ENCODE measurements at places on chromosomes 12 and 14.

DNA sequence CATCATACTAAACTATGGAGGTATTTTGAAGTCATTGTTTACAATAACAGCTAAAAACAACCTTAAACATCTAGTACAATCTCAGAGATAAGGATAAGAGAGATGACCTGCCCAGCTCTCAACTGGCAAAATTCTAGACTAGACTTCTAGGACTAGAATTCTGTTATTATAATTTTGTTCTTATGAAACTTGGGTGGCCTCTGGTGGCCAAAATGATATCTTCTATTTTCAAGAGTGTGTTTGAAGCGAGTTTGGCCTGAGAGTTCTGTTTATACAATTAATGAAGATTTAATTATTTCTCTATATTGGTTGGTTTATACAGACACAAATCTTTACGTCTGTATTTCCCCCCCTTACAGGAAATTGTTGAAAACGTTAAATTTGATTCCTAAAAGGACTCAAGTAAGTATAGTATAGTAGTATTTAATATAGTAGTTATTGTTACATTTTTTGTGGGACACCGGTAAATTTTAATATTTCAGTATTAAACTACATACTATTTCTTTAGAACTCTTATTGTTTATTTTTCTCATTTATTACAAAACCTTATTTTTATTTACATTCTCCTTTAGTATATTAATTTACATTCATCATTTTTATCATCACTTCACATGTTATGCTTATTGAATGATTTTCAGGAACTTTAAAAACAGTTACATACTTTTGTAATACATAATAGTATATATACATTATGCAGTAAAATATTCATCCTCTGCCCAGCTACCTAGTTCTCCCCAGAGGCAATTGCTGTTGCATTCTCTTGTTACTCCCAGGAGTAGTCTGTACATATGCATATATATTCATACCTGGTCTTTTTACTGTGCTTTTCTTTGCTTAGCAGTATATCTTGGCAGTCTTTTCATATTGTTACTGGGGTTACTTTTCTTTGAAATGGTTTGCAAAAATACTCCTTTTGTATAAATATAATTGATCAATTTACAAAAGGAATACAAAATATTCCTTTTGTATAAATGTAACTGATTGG lies 6.6 kb downstream of the PPHLN1 start:
- no peak for DNase-seq

- no peak for DNase-seq
Observed at GRCh38 chr12:10235761-10236631, 23.3 kb downstream of the GABARAPL1 start.

DNA sequence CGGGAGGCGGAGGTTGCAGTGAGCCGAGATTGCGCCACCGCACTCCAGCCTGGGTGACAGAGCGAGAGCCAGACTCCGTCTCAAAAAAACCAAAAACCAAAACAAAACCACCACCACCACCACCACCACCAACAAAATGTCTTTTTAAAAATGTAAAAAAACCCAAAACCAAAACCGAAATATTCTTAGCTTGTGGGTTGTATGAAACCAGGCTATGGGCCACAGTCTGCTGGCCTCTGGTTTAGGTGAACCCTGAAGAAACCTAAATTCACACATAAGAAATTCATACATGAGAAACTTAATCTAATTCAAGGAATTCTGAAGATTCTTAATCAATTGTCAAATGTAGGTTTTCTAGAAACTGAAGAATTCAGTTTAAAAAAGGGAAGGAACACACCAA lies 37.6 kb downstream of the INSM2 start:
- DNase-seq = no peak

DNA sequence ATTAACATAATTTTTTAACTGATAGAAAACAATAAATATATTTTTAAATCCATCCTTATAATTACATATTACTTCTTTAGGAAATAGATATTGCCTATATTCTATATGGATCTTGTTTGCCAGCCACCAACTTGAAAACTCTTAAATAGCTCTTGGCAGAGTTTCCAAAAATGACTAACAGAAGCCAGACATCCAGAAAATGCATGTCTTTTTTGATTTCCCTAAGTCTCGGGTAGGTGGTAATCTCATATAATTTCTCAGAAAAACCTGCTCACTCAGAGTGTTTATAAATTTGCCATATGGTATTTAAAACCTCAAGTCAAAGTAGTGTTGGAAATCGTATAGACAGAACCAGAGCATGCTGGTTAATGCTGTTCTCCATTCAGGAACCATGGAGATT lies 360.4 kb upstream of the FOXG1 start:
- DNase-seq = no peak

DNA sequence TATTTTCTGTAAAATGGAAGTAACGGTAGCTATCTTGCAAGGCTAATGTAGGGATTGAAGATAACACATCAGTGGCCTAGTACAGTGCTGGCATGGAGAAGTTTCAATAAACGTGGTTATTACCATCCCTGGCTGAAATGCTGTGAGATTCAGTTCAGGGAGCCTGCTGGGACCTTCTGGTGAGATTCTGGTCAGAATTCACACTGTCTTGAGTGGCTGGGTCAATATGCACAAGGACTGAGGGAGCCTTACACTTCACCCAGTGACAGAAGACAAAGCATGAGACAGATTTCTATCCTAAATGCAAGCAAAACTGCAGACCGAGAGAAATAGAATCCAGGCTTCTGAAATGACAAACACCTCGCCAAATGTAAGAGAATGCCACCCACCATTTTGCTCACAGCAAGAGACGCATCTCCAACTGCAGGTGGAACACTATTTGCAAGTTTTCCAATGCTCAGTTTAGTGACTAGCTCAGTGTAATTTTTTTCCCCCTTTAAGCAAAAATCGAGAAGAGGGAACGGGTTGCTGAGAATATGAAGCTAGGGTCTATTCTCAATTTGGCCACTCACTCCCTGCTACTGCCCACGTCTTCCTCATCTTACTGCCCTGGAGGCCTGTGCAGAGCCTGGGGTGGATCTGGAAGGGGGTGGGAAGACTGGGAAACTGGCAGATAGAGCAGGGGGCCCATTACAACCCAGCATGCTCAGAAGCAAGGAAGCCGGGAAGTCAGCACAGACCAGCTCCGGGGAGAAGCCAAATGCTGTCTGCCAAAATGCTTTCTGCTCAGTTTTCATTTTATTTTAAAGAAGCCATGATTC lies 201.3 kb downstream of the TTC7B start:
- DNase-seq = no peak

GRCh38 chr12:106305376-106305775 lies 2.8 kb downstream of the TCP11L2 start:
- no peak for DNase-seq

DNA sequence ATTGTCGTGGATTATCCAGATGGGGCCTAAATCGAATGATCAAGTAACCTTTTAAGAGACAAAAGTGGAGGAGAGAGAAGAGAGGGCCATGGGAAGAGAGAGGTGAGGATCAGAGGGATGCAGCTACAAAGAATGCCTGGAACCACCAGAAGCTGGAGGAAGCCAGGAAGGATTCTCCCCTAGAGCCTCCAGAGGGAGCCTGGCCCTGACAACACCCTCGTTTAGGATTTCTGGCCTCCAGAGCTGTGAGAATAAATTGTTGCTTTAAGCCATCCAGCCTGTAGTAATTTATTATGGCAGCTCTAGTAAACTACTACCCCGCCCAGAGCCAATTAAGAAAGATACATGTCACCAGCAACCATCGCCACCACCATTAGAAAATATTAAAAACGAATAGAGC lies 46.2 kb upstream of the GSC start:
- no peak for DNase-seq

DNA sequence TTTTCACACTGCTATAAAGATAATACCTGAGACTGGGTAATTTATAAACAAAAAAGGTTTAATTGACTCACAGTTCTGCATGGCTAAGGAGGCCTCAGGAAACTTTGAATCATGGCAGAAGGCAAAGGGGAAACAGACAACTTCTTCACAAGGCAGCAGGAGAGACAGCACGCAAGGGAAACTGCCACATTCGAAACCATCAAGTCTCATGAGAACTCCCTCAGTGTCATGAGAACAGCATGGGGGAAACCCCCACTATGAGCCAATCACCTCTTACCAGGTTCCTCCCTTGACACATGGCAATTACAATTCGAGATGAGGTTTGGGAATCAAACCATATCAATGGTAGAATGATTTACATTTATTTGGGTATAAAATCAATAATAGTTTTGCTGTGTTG lies 558.5 kb downstream of the TMTC2 start:
- DNase-seq = no peak

GRCh38 chr12:57048423-57049118 lies 1.4 kb downstream of the MYO1A start:
- DNase-seq = no peak

All from kidney epithelial cell (primary cell).